ENCODE measurements at places on chromosomes 3 and 15.

DNA sequence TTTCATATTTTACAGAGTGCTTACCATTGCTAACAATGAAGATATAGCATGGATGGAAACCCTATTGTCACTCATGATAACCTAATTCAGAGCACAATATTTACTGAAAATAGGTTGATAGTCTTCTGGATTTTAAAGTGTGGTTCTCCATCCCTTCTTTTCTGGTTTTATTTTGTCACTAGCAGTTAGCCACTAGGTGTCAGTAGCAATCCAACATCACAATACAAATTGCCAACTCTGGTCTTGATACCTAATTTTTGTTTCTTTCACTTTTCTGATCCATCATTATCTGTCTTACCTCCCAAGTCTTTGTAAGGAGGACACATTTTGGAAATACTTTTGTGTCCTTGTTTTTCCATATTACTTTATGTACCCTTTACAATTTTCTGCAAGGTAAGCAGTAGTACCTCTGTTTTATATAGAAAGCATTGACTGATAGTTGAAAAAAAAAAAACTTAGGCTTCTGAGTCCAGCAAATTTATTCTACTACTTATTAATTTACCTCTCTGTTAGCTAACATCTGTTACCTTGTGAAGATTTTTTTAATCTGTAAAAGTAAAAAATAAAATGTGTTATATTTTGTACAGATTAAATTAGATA lies 28.3 kb upstream of the CRYBG3 start:
- DNase-seq: peak; percentile 50

GRCh38 chr15:91555312-91555711 lies 298.2 kb upstream of the SLCO3A1 start:
- DNase-seq: no peak

- no peak for DNase-seq
These were observed 97.7 kb upstream of the P2RY1 start for GRCh38 chr3:152737021-152737908.

- DNase-seq: no peak
These were observed 48.7 kb upstream of the IREB2 start for GRCh38 chr15:78389322-78389721.

DNA sequence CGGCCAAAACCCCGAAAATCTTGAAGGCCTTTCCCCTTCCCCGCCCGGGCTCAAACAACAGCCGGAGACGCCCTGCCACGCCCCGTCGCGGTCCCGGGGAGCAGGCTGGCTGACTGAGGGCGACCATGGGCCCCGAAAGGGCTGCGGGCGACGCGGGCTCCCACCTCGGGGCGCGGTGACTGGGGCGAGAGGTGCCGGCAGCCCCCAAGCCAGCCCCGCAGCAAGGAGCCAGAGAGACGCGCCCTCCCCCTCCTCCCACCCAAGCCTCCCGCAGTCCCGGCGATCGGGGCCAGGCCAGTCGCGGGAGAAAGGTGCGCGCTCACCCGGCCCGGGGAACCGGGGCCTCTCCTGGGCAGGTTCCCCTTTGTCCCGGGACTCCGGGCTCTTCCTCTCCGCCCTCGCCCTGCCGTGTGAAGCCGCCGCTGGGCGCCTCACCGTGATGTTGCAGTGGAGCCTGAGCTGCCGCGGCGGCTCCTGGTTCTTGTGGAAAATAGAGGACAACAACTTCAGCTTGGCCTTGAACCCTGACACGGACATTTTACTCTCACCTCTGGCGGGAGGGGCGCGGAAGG lies 30.6 kb upstream of the ZSCAN2 start:
- peak; percentile 33 for DNase-seq

GRCh38 chr15:83115831-83116565 lies 8.6 kb downstream of the TM6SF1 start:
- no peak for DNase-seq

- DNase-seq: no peak
These were observed 29.5 kb upstream of the FAM107A start for GRCh38 chr3:58606693-58607092.

DNA sequence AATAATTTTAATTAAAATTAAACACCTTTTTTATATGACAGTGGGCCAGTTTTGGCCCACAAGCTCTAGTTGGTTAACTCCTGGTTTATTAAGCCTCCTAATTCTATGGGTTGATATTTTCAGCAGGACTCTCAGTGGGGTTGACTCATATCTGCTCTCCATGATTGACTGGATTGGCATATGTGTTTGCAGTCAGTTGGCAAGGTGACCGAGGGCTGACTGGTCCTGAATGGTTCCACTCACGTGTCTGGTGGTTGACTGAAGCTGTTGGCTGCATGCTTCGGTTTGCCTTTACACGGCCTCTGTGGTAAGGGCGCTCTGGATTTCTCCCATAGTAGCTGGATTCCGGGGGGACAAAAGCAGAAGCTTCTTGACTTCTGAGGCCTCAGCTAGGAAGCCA lies 65.3 kb upstream of the ZNF280D start:
- no peak for DNase-seq

GRCh38 chr3:142148044-142148791 lies 1.1 kb downstream of the TFDP2 start:
- no peak for DNase-seq

DNA sequence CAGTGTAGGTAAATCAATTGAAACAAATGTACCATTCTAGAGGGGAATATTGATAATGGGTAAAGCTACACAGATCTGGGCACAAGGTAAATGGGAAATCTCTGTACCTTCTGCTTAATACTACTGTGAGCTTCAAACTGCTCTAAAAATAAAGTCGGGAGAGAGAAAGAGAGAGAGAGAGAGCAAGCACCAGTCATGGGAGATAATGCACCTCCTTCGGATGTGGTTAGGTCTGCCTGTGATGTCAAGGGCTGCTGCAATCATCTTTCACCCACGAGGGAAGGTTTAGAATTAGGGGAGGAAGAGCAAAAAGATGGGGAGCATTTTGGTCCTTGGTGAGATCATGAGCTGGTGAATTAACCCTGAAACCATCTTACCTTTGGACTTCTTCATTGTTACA lies 219.1 kb downstream of the ZNF385D start:
- no peak for DNase-seq

DNA sequence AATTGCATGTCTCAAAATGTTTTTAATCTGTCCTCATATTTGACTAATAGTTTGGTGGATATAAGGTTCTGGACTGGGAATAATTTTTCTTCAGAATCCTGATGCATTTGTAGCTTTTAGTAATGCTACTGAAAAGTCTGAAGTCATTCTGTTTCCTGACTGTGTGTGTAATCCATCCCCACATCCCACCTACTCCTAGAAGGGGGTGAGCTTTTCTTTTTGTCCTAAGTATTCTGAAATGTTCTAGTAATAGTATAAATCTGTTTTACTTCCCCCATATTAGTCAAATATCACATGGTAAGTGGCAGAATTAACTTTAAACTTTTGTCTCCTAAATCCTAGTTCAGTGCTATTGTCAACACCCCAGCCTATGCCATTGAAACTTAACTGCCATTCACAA lies 162.8 kb downstream of the GREM1 start:
- DNase-seq: no peak

DNA sequence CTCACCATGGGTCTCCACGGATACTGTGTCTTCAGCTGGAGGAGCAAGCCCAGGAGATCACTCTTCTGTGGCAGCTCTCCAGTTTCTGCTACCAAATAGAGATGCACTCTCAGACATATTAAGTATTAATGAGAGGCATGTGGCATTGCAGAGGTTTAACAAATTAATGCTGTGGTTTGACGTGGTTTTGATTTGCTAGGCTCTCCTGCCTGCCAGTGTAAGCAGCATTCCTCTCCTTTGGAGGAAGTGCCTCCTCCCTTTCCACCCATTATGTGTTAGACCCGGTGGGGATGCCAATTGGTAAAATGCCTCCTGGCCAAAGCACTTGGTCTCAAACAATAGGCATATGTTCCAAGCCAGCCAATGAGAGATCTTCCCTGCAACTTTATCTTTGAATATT lies 124.8 kb downstream of the MYLK start:
- no peak for DNase-seq

GRCh38 chr3:5553203-5553602 lies 365.7 kb downstream of the EDEM1 start:
- DNase-seq: no peak

DNA sequence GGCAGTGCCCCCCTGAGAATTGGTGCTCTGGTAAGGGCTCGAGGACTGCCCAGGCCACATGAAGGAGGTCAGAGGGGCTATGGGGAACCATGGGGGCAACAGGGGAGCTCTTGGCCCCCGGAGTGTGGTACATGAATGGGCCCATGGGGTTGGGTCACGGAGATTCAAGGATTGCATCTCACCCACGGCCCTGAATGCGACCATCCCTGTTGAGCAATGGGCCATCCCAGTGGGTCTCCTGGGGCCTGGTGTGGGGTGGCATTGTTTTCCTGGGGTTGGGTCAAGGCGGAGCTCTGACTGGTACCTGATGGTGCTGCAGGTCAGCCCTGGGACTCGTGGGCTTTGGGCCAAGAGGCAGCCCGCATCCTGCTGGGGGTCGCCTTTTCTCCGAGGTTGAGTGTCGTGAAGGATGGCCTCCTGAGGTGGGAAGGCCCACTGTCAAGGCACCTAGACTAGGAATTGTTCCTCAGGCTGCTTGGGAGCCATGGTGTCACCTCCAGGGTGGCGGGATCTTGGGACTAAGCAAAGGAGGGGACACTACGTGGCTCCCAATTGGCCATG lies 198.3 kb downstream of the UBE3A start:
- DNase-seq: no peak

- DNase-seq: no peak
These were observed 239.9 kb upstream of the TPM1 start for GRCh38 chr15:62802612-62803011.

- DNase-seq: no peak
These were observed 358.9 kb downstream of the PLCL2 start for GRCh38 chr3:17243621-17244020.

GRCh38 chr3:36032180-36033047 lies 347.9 kb upstream of the STAC start:
- no peak for DNase-seq

DNA sequence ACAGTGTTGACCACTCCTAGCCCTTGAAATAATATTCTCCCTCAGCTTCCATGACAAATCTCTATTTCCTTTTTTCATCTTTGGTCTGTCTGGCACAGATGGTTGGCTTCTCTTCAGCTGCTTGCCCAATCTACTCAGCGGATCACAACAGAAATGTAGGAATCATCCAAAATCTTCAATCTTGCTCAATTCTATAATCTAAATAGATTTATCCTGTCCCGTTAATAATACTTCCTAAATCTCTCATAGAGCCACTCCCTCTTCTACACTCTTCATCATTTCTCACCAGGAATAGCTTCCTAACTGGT lies 3.8 kb downstream of the PEAK1 start:
- DNase-seq: no peak

DNA sequence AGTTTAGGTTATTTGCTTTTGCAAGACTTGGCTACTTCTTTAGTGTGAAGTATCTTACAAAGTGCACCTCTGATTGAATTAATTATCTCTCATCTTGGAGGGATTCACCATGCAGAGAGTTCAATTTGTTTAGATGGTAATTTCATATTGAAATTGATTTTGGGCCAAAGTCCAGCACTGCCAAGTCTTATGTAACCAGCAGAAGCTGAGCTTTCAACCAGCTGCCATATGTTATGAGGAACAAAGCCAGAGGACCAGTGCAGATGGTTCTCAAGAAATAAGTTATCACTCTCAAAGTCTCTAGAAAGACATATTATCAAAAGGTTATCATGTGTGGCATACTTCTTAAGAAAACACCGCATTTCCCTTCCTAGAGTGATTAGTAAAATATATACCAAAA lies 29.0 kb downstream of the ABHD6 start:
- DNase-seq: no peak

GRCh38 chr15:99545605-99546004 lies 20.2 kb upstream of the MEF2A start:
- no peak for DNase-seq

- no peak for DNase-seq
These were observed 38.4 kb upstream of the FURIN start for GRCh38 chr15:90829942-90830440.

DNA sequence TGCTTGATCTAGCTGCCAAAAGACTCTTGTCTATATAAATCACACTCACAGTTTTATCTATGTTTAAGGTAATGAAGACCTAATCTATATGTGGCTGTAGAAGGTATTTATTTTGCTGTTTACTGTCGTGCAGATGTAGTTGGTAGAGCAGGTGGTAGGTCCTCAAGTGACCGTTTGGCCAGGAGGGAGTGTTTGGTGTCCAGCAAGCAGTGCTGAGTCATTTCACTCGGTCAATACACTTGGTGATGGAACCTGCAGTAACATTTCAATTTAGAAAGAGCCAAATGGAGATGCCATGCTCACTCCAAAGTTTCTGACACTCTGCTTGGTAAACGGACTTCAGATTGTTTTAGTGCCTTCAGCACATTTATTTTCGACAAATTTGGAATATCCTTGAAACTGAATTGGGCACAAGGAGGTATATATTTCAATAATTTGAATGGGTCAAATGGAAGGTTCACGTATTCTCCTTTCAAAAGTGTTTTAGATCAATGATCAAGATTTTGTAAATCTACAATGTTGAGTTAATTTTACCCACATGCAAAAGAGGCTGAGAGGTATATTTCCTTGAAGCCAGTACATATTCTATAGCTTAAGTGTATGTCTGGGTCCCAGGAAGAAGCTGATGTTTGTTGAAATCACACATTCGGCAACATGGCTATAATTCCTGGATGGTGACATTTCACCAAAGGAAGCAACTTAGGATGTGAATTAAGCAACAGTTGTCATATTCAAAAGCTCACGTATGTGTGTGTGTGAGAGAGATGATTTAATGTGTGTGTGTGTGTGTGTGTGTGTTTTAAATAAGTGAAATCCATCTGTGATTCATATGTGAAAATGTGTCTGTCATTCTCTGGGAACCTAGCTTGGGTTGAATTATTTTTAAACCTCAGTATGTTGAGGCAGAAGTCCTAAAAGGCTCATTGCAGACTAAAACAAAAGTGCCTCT lies 7.7 kb upstream of the CX3CR1 start:
- no peak for DNase-seq

DNA sequence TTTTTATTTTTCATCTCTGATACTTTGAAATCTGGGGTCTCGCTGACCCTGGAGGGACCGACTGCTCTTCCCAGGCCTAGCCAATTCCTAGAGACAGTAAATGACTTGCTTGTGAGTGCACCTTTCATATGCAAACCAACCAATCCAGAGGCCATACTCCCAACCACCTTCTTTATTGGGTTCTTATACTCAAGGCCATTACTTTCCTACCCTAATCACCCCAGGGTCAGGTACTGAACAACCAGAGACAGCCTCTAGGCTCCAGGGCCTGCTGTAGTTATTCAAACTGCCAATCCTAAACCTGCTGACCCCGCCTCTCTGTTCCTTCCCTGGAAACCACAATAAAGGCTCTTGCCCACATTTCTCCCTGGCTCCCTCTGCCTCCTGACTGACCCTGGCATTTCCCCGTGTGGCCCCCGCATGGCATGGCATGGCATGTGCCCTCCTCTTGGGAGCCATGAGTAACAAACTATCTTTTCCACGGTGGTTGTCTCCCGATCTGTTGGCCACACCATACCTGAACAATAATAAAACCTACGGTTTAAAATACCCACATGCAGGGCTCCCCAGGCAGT lies 42.9 kb downstream of the ADCY5 start:
- no peak for DNase-seq

GRCh38 chr15:23566651-23567050 lies 1.2 kb downstream of the MKRN3 start:
- no peak for DNase-seq
